Uterus (tissue), 4 donors: ENCODE measurements at places on chromosomes 4 and X. TPM values are rescaled to one million over a fixed set of nuclear protein-coding genes. Genes with fewer than 3 reads are reported as not detected.

DNA sequence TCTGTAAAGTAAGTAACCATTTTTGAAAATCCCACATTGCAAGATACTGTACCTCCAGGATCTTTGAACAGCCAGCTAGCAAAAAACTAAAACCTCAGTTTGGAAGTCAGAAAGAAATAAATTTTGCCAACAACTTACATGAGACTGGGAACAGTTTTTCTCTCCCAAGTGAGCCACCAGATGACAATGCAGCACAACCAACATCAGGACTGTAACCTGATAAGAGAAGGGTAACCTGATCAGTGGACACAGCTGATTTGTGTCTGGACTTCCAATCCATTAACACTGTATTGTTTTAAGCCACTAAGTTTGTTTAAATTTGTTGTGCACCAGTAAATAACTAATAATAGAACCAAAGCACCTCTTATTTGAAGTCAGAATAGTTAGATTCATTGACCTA is 923.3 kb downstream of the FAT4 start:
- no peak for DNase-seq

DNA sequence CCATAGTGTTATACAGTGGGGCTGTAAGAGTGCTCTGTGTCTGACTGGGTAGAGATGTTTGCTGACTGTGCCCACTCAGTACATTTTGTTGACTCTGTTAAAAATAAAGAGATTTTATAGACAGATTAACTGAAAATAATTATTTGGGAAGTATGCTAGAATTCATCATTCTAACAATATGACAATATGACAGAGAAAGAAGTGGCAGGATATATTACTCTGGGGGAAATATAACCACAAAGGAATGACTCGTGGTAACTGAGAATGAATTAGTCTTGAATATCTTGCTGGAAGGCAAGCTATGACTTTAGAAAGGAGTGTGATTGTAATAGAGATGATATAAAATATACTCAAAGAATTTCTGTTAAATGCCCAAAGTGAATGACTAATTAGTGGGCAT is 46.8 kb downstream of the TMEM165 start:
- DNase-seq: no peak

DNA sequence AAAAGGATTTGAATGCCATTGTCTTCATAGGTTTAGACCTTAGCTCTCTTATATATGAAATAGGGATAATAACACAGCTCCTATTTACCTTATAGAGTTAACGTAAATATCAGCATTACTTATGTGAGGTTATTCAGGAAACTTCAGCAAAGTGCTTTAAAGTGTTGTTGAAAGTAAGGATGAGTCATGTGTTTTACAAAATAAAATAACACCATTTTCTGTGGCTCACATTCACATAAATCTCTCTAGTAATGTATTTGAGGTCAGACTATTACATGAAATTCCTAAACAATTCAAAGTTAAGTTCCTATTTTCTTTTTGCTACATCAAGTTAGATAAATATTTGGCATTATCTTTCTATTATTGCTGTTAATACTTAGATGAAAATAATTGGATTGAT is 2.9 kb downstream of the GNRHR start:
- no peak for DNase-seq

- DNase-seq: no peak
Measured at GRCh38 chrX:41863343-41864203, 59.8 kb downstream of the CASK start.

- DNase-seq: no peak
Measured at GRCh38 chr4:77599378-77599777, 6.2 kb upstream of the CXCL13 start.

DNA sequence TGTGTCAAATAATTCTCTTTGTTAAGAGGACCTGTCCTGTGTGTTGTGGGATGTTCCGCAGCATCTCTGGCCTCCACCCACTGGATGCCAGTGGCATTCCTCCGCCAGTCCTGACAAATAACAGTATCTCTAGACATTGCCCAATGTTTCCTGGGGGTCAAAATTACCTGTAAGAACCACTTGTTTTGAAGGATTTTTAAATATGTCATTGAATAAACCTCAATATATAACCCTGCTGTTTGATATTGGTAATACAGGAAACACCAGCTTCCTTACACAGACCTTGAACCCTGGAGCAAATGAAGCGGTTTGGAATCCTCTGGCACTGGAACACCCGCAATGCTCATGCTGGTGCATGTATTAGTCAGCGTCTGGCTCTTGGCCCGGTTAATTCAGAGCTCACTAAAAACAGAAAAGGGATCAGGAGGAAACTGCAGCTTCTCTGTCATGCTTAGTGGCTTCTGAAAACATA is 101.3 kb downstream of the TBL1X start:
- DNase-seq: peak; percentile 67

DNA sequence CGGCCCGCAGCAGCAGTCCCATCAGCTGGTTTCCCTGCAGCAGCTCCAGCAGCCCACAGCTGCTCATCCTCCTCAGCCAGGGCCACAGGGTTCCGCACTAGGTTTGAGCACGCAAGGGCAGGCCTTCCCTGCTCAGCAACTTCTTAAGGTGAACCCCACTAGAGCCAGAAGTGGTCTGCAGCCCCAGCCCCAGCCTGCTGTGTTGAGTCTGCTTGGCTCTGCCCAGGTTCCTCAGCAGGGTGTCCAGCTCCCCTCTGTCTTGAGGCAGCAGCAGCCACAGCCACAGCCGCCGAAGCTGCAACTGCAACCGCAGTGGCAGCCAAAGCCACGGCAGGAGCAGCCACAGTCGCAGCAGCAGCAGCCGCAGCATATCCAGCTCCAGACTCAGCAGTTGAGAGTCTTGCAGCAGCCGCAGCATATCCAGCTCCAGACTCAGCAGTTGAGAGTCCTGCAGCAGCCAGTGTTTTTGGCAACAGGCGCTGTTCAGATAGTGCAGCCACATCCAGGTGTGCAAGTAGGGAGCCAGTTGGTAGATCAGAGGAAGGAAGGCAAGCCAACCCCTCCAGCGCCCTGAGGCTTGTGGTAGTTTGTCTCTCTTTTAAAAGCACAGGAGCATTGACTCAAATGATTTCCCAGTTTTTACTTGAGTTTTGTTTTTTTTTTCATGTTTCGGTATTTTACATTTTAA is 4.6 kb downstream of the SUPT20HL1 start:
- DNase-seq: no peak

DNA sequence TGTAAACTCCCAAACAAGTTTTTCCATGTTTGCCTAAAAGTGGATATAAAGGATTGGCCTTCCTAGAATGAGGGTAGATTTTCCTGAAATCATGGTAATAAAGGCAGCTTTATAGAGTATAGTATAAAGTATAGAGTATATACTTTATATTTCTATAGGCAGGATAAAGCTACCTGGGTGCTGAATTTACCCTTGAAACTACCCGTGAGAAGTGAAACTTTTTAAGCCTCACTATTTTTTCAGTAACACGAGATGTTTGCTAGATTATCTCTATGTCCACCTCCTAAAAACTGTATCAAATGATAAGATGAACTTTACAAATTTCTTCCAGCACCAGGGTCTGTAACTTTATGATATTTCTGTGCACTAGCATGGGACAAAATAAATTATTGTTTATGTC is 340.0 kb upstream of the GALNTL6 start:
- DNase-seq: no peak

DNA sequence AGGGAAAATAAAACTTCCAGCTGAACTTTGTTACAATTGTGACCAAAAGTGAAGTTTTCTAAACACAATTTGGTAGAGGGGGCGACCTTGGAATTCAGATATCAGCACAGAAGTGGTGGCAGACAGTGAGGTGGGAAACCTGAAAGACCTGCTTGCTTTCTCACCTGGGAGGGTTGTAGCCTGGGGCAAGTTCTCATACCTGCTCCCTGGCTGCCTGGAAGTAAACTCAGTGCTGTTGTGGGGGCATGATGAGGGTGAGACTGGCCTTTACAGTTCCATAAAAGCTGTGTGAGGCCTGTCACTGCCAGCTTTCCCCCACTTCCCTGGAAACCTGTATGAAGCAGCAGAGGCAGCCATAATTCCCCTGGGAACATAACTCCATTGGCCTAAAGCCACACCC is 1180.2 kb downstream of the FAM133A start:
- DNase-seq: no peak

GRCh38 chr4:86924811-86925210 is 10.0 kb upstream of the AFF1 start:
- DNase-seq: no peak

DNA sequence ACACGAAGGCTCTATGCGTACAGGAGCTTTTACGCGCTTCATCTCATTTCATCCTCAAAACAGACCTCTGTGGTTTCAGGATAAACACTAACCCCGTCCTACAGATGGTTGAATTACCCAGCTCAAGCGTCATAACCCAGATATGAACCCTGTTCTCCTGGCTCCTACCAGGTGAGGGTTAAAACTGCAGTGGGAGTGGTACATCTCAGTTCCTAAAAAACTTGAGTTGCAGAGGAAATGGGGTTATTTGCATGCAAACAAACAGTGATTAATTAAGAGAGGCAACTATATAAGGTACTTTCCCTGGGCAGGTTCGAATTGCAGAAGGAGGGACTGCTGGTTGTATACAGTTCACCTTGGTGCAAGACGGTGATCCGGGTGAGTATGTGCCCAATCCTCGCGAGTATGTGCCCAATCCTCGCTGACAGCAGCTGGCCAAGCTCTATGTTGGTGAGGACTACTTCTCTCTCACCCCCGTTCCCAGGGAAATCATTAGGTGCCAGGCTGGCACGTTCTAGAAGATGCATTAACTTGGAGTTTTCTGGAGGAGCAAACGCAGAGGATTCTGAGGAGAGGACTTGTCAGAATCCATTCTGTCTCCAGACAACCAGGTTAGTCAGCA is 72.6 kb downstream of the FHDC1 start:
- DNase-seq: no peak

- DNase-seq: no peak
Measured at GRCh38 chr4:139878050-139878449, 212.4 kb downstream of the MGST2 start.

- no peak for DNase-seq
Measured at GRCh38 chr4:147532896-147533295, 52.0 kb downstream of the EDNRA start.

- DNase-seq: no peak
Measured at GRCh38 chrX:153944140-153944799, at the start of gene RENBP. Gene RENBP, minus strand, starts transcription at chrX:153944643. Its CDS starts 33 bp downstream, at chrX:153944610.

DNA sequence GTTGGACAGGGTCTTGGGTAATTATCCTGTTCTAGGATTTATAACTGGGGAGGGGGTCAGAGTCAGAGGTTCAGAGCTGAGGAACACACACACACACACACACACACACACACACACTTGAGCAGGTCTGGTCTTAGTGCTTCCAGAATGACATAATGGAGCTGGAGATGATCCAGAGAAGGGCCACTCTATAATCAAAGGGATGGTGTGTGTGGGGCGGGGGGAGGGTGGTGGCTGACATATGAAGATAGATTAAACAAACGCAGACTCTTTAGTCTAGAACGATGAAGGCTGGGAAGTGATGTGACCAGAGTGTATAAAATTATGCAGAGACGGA is 434 bp upstream of the TMEM255A start:
- DNase-seq: no peak

DNA sequence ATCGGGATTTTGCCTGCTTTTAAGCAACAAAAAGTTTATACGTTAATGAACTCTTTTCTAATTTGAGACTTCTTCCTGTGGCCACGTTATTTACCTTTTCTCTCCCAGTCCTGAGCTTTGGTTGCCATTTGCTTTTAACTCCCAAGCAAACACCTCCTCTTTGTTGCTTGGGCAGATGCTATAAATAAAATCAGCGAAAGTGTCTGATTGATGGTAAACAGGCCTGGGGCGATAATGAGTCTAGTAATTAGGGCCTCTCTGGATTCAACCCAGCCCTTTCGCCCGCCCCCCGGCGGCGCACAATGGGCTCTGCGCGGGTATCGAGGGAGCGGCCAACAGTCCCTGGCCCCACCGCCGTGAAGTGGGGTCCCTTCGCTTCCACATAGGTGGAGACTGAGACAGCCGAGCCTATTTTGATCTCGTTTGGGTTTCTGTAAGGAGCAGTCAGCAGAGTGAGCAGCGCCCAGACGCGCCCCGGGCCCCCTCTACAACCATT is 790 bp downstream of the CLGN start:
- no peak for DNase-seq

- DNase-seq: no peak
Measured at GRCh38 chr4:182583703-182584415, 333.3 kb downstream of the DCTD start.

DNA sequence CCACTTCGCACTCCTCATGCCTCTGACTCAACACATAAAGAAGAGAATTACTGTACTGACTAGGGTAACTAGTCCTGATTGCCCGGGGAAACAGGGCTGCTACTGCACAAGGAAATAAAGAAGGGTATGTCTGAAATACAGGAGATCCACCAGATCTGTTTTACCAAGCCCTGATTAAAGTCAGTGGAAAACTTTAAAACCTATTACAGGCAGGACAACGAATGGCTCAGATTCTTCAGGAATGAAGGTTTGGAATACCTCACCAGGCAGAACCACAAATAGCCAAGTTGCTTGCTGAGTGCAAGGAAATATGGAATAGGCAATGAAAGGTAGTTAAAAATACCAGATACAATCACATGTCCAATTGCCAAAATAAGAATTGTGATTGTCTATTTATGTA is 17.3 kb downstream of the LAMTOR3 start:
- no peak for DNase-seq

GRCh38 chr4:163191999-163192398 is 25.3 kb upstream of the NAF1 start:
- DNase-seq: no peak

GRCh38 chr4:46720055-46720454 is 189.0 kb downstream of the COX7B2 start:
- no peak for DNase-seq

GRCh38 chrX:154121961-154122360 is 22.1 kb upstream of the OPN1LW start:
- DNase-seq: peak; percentile 24

- no peak for DNase-seq
Measured at GRCh38 chr4:11416071-11416766, 12.5 kb downstream of the HS3ST1 start.

GRCh38 chr4:80592950-80593349 is 257.4 kb downstream of the CFAP299 start:
- no peak for DNase-seq

DNA sequence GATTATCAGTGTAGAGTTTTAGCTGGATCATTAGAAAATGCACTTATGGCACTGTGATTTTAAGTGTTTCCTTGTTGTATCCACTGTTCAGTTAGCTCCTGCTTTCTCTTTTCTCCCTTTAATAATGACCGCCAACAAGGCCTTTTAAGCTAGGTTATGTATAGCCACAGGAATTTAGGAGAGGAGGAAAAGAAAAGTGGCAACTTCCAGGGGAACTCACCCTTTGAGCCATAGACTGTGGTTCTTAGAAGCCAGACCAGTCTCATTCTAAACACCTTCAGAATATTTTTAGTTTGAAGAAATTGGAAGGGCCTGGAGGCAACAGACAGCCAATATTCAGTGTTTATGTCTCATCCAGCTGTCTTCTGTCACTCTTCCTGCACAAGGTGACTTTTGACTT is 6.1 kb downstream of the FGF2 start:
- DNase-seq: no peak

The C4orf54 gene
- not detected for total RNA-seq

The WAS gene
- total RNA-seq: 1.9 TPM

The APLN gene
- total RNA-seq: not detected

The PALLD gene
- 761 TPM for total RNA-seq

The POU3F4 gene
- total RNA-seq: not detected

The JAKMIP1 gene
- not detected for total RNA-seq

The UGT2B15 gene
- total RNA-seq: not detected

The ERVMER34-1 gene
- total RNA-seq: 3.0 TPM

The IL1RAPL1 gene
- 6.2 TPM for total RNA-seq

The CSAG1 gene
- total RNA-seq: not detected
